ENCODE measurements at places on chromosomes 7 and 10.
A peak's percentile ranks its signal among the peaks of the same experiment; 100 is the strongest.

- DNase-seq = no peak
These were observed 143.9 kb upstream of the KLF14 start for GRCh38 chr7:130877991-130878305.

GRCh38 chr10:125407000-125407502 is 246.7 kb upstream of the CTBP2 start:
- DNase-seq = no peak

GRCh38 chr10:119412244-119413092 is 130.1 kb downstream of the RGS10 start:
- DNase-seq = no peak

- DNase-seq = peak; percentile 88
These were observed 19.6 kb upstream of the SCIN start for GRCh38 chr7:12550956-12551355.
